ENCODE measurements at places on chromosomes 11 and 22.

DNA sequence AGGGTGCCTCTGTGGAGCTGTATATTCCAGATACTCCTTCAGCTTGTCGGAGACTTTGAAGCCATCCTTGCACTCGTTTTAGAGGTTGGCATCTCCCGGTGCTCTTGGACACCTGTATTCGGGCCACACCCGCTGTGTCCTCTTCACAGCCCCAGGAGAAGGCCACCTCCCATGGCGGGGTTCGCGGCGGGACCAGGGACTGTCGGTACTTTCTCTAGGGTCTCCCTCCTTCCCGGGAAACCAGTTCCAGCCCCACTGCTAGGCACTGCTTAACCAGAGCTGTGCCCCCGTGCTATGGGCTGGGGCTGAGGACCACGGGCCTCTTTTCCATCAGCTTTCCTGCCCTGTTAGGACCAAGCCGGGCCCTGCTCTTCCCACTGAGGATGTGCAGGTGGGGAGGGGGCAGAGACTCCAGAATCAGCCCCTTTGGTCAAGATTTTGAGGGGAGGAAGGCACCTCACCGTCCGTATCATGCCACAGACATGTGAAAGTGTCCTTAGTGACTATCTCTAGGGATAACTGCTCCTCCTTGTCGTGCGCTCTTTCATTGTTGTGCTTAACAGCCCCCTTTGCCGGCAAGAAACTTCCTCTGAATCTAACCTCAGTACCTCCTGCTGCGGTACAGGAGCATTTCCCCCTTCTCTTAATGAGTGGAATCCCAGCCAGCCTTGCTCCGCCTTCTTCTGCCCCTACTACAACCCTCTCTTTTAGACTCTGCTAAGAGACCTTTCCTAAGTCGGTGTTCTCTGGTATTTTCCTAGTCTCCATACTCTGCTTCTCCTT lies 1.2 kb upstream of the B3GAT1 start:
- DNase-seq = no peak

- no peak for DNase-seq
Measured at GRCh38 chr22:38259370-38259769, 13.4 kb downstream of the TMEM184B start.

GRCh38 chr11:12410006-12410728 lies 32.8 kb downstream of the PARVA start:
- DNase-seq = no peak

DNA sequence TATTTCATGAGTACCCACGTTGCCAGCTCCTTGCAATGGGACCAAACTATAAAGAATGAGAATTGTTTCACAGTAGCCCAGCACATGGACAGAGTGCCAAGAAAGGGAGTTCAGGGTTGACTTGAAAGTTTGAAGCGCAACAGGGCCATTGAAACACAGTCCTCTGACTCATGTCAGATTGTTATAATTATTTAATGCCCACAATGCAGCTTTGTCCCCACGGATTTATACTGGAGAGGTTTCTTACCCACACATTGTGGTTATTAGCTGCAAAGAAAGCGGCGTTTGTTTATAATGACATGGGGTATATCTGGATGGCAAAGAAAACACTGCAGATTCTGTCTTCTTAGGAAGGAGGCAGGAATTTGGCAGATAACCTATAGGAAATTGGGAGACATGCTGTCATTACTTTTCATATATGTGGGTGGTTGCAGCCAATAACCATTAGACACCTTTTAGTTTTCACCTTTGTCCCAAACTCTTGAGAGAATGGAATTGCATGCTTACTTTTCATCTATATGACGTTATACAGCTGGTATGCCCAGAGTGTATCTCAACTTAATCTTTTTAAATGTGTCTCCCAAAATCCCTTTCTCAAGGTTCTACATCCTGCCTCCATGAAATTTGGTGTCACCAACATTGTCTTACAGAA lies 143.6 kb downstream of the TEAD1 start:
- DNase-seq = no peak

- no peak for DNase-seq
Measured at GRCh38 chr11:111908639-111909305, 2.8 kb downstream of the CRYAB start.

DNA sequence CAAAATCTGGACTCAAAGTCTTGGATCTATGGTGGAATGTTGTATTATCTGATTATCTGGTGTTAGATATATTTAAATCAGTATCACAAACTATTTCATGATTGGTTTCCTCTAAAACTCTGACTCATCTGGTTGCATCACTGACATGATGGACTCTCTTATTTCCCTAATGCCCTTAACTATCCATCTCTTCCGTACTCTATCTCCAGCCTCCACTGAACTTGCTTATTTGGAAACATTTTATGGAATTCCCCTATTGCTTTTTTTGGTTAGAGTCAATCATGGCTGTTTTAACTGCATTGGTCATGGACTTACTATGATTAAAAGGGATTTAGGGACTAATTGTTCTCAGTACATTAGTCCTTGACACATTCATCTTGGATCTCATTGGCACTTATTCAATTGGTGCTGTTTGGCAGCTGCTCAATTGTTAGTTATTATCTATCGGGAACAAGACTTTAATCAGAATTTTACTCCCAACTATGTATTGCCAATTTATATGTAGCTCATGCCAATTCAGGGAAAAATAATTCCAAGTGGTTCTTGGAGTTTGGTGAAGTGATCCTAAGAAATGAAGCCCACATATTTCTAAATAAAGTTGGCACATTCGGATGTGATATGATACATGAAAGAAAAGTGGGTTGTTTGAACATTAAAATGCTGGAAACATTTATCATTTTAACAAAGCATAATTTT lies 942.0 kb upstream of the CCDC90B start:
- no peak for DNase-seq

GRCh38 chr11:43145653-43146052 lies 166.1 kb upstream of the API5 start:
- no peak for DNase-seq

DNA sequence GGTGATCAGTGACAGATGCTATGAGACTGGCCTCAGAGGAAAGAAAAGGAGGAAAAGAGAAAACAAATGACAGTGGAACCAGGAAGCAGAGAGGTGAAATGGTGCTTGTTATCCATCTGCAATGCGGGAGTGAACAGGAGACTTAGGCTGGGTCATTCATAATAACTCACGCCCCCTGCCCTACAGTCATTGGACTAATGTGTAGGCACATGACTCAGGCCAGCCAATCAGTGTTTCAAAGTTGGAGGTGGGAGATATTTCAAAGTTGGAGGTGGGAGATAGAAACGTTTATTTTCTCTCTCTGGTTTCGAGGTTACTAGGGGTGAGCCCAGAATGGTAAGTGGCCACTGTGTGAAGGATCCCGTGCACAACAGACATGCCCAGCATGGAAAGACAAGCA lies 30.3 kb downstream of the SLC22A6 start:
- no peak for DNase-seq

- DNase-seq = no peak
Measured at GRCh38 chr22:29117799-29118477, 45.1 kb downstream of the KREMEN1 start.

GRCh38 chr22:47779474-47779873 lies 1017.0 kb downstream of the TBC1D22A start:
- DNase-seq = no peak

DNA sequence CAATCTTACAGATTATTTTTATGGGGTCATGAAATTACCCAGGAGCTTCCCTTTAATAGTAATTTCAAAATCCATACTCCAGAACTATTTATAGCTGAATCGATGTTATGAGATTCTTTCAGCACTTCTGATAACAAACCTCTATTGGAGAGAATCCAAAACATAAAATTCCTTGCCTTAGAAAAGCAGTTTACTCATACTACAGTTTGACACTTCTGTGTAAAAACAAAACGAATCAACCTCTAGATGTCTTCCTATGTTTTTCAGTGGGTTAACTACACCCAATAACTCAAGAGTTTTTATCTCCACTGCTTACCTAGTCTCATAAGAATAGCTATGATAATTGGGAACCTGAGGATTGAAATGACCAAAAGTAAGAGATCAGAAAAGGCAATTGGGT lies 35.6 kb downstream of the KIF18A start:
- DNase-seq = no peak

- DNase-seq = no peak
Measured at GRCh38 chr11:36156817-36157519, 132.3 kb downstream of the COMMD9 start.

DNA sequence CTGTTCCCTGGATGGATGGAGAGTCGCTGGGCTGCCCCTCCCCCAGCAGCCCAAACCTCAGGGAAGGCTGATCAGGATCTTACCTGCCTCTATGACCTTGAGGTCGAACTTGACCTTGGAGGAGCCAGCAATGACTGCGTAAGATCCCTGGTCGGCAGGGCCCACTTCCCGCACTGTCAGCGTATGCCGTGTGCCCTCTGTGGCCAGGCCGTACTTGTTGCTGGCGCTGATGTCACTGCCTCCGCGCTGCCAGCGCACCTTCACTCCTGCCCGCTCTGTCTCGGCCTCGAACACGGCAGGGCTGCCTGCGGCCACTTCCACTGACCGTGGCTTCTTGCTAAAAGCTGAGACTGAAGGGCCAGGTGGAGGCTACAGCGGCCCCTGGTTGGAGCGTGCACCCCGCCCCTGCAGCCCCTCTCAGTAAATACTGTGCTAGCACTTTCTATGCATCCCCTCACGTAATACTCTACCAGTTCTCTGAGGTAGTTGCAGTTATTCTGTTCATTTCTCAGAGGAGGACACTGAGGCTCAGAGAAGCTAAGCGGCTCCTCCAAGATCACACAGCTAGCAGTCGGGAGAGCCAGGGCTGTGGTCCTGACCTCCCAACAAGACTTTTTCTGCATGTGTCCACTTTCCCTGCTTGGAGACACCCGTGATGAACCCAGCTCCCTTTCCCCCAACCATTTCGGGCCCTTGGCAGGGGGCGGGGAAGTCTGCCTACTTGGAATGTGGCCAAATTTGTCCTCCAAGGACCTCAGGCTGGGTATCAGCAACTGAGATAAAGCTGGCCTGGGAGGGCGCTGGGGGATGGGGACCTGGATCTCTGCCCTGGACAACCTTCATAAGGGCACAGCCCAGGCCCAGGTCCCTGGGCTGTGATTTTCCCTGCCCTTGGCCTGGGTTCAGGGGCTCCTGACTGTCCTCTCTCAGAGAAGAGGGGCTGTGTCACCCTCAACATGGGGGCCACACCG lies 1.1 kb downstream of the MYBPC3 start:
- no peak for DNase-seq

- no peak for DNase-seq
Measured at GRCh38 chr11:79617561-79617960, 176.7 kb upstream of the TENM4 start.

- DNase-seq = no peak
Measured at GRCh38 chr11:75463106-75463774, 30.2 kb upstream of the KLHL35 start.

GRCh38 chr22:24145446-24146193 lies 35.7 kb upstream of the SUSD2 start:
- DNase-seq = no peak

- DNase-seq = no peak
Measured at GRCh38 chr11:78822931-78823423, 248.3 kb upstream of the NARS2 start.

DNA sequence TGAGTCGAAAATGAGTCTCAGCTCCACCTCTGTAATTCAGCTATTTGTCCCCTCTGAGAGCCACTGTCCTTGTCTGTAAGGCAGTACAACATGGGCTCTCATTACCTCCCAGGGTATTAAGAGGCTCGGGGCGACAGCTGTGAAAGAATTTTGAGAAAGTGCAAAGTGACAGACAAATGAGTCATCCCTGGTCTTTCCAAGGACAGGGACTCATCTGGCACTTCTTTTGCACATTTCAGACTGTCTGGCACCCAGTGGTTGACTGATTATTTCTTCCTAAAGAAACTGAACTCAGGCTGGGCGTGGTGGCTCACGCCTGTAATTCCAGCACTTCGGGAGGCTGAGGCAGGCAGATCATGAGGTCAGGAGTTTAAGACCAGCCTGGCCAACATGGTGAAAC lies 62.1 kb upstream of the ARFGAP3 start:
- DNase-seq = peak; percentile 26

DNA sequence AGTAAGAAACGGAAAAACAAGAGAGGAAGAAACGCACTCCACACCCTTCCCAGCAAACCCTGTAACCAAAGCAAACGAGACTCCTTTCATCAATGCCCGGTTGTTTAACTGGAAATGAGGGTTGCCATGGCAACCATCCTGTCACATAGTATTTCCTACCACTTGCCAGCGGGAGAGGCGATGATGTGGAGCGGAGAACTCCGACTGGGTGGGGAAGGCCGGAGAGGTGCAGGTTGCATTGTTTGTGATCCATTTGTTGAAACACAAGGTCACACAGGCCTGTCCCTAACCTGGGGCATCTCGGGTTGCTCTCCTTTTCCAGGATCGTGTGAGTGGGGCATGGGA lies 609.9 kb downstream of the BUD13 start:
- DNase-seq = no peak

- DNase-seq = no peak
Measured at GRCh38 chr11:21921151-21921550, 271.7 kb upstream of the ANO5 start.

- no peak for DNase-seq
Measured at GRCh38 chr11:131146827-131147490, 223.5 kb upstream of the NTM start.

DNA sequence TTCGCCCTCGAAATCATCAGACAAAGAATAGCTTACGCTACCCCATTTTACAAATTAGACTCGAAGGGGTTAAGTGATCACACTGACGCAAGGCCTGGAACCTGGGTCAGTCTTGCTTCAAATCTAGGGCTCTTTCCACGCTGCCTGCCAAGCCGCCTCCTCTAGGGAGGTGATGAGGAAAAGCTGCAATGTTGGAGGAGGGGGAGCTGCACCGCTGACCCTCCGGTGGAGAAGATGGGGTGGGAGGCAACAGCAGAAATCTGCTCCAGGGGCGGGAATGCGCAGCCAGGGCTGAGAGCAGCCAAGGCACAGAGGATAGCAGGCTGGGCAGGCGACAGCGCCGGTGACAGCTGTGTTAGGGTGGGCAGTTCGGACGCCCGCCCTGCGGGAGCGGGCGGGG lies 595 bp downstream of the SYVN1 start:
- no peak for DNase-seq

DNA sequence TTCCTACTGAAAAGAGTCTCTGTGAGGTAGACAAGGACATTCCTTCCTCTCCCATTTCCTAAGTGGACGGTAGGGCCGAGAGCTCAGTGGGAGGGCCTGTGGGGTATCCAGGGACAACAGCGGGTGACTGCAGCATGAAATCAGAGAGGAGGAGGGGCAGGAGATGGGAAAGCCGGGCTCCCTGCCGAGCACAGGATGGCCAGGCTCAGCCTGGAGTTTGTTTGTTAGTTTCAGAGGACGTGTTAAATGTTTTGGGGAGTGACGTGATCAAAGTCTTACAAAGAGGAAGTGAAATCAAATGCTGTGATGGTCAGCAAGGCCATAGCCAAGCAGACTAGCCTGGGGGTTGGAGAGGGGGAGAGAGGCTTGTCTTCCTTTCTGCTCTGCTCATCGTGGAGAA lies 152.7 kb downstream of the ADAMTS15 start:
- DNase-seq = no peak

Data from CD4-positive, alpha-beta T cell treated with Interleukin-2 at 100 ng/mL for 4 hours (primary cell).